ENCODE measurements at places on chromosomes 1 and 21.

DNA sequence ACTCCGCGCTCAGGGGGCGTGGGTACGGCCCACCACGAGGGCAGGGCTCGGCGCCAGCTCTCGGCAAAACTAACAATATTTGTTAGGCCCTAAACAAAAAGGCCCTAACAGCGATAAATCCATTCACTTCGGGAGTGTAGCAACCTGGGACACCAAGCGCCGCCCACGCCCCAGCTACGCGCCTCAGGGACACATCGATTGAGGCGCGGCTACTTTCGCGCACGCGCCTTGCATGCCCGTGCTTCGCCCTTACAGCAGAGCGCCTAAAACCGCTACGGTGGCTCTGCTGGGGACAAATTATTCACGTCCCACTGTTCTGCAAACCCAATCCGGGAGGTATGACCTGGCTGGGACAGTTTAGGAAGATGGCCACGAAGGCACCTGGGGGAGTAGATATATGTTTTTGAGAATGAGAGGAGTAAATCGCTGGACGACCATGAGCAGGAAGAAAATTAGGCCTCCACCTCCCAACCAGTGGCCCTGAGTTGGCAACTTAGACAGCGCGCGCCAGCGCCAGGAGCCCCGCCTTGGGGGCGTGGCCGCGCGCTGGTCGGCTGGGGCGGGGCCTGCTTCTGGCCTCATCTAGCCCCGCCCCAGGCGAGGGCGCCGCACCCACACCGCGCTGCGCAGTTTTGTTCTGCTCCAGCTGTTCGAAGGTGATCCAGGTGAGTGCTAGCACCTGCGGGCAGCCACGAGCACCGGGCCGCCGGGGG, at the start of gene MGST3:
Gene MGST3 (plus strand): TSS at position 606 of the 713 bp plus-strand sequence. CDS start 18,614 bp downstream, outside the sequence.
- DNase-seq = peak; percentile 98

DNA sequence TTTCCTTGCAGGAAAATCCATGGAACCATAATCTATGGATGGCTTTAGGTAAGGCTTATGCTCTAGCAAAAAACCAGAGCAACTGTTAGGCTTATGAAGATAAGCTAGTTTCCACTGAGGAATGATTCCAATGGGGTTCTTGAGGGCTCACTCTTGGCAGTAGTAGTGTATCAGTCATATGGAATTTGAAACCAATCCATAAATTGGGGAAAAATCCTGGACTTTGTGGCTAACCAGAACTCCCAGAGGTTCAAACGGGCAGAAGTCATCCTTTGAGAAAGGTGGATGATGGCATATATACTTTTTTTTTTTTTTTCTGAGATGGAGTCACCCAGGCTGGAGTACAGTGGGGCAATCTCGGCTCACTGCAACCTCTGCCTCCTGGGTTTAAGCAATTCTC, 54.2 kb upstream of the ATF3 start:
- peak; percentile 46 for DNase-seq

DNA sequence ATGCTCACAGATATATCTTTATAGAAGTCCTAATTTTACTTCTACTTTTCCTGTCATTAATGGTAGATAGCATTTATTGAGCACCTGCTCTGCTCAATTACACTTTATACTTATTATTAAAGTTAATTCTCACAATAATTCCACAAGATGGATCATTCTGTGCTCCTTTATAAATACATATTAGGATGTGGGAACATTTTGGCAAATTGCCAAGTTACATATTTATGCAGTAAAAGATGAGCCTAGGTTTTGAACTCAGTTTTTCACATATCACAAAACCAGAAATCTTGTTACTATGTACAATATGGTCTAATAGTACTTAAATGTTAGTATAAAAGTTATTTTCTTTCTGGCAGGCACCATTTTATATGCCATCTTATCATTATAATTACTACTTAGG, 895.0 kb upstream of the B3GALT2 start:
- DNase-seq = no peak

- DNase-seq = peak; percentile 63
Measured at GRCh38 chr1:33408093-33408436, 22.8 kb downstream of the PHC2 start.

GRCh38 chr21:18812308-18812707, 408.7 kb upstream of the TMPRSS15 start:
- no peak for DNase-seq

GRCh38 chr1:205658943-205659581, 21.2 kb downstream of the SLC45A3 start:
- peak; percentile 73 for DNase-seq

GRCh38 chr1:81703756-81704463, 96.8 kb upstream of the ADGRL2 start:
- peak; percentile 59 for DNase-seq

DNA sequence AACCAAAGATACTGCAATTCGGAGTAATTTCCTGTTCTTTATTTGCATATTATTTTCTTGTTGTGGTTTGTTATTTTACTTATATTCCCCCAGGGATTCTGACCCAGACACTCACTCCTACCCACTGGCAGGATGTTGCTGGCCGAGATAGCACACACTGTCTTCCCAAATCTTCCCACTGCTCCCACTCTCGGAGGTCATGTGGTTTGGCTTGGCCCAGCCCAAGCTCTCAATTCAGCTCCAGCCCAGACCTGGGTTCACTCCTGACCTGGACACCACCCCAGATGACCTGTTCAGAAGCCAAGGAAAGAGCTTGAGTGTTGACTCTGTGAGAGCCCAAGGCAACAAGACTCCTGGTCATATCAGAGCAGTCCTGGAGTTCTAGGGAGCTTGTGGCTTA, 1.2 kb upstream of the FAM43B start:
- no peak for DNase-seq

GRCh38 chr1:173887627-173888026, 19.4 kb downstream of the ZBTB37 start:
- DNase-seq = no peak

- DNase-seq = no peak
Measured at GRCh38 chr1:161074676-161075368, 5.1 kb upstream of the ARHGAP30 start.

- no peak for DNase-seq
Measured at GRCh38 chr1:26045722-26046245, at the start of gene SLC30A2. Gene SLC30A2, minus strand, starts transcription at chr1:26046118. Its CDS starts 222 bp downstream, at chr1:26045896.

DNA sequence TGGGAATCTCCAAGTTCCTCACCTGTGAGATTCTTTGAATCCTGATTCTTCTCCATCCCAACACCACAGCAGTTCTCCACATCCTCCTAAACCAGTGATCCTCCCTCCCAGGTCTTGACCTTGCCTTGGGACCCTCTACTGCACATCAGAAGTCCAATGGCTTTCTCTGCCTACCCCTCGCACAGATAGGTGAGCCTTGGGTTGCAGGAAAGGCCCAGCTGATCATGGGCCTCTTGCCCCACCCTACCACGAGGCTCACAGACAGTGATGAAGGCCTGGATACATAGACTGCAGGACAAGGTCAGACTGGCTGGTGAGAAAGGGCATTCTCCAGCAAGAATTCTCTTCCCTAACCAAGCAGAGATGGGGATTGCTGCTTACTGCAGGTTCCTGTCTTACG, 825 bp downstream of the FABP3 start:
- no peak for DNase-seq

DNA sequence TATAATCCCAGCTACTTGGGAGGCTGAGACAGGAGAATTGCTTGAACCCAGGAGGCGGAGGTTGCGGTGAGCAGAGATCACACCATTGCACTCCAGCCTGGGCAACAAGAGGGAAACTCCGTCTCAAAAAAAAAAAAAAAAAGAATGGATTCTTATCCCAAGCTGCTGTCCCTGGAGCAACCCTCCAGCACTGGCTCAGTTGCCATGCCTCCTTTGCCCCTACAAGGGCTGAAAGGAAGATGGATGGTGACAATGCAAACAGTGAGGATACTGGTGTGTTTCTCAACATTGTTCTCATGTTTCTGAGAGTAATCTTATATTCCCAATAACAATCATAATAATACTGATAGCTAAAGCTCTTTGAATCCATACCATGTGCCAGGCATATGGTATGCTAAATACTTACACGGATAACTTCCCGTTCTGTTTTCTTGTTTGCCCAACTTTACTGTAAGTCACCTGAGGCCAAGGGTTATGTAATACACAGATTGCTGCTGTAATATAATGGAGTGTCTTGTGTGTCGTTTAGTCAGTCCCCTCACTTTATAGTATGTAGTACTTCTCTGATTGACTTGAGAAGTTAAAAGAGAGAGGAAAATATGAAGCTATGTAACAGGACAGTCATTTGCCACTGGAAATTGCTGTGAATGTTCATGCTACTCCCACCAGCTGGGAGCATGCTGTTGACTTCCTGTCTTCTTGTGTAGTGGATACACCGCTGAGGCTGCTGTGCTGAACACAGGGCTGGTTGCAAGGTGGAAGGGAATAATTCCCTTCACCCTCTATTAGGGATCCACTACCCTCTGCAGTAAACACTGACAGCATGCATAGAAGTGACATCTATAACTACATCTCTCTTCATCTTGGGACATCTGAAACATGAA, 153.6 kb downstream of the CNIH3 start:
- DNase-seq = no peak

GRCh38 chr21:38968887-38969543, 163.3 kb downstream of the ETS2 start:
- no peak for DNase-seq

- no peak for DNase-seq
Measured at GRCh38 chr1:244937099-244937498, 72.8 kb upstream of the HNRNPU start.

DNA sequence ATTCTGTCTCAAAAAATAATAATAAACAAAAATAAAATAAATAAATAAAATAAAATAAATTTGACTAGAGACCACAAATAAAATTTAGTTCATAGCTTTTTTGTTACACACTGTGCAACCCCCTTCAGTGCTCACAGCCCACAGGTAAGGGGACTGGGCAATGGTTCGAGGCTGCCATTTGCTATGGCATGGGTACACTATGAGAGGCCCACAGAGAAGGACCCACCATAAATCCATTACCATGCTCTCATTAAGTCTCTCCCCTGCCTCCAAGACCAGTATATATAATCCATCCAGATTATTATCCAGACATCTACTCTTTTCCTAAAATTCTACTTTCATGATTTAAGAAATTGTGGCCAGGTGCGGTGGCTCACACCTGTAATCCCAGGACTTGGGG, 8.7 kb upstream of the RIT1 start:
- no peak for DNase-seq

All from fibroblast of skin of scalp (primary cell).